ENCODE measurements at places on chromosomes 2 and 18.

GRCh38 chr2:157196956-157197355, 60.5 kb upstream of the GALNT5 start:
- DNase-seq = no peak

DNA sequence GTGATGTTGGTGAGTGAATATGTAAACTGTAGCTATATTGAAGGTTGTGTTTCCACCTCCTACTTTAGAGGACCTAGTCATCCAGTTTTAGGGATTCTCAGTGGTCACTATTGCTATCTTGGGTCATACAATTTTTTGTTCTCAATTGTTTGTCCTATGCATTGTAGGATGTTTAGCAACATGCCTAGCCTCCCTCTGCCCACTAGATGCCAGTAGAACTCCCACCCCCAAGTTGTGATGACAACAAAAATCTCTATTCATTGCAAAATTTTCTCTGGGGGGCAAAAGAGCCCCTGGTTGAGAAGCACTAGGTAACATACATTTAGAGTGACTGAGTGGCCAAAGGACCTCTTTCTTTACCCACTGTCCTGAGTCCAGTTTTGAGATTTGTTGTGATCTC, 87.3 kb downstream of the LRRTM4 start:
- no peak for DNase-seq

GRCh38 chr2:6986912-6987361, 69.7 kb downstream of the RNF144A start:
- DNase-seq = no peak

DNA sequence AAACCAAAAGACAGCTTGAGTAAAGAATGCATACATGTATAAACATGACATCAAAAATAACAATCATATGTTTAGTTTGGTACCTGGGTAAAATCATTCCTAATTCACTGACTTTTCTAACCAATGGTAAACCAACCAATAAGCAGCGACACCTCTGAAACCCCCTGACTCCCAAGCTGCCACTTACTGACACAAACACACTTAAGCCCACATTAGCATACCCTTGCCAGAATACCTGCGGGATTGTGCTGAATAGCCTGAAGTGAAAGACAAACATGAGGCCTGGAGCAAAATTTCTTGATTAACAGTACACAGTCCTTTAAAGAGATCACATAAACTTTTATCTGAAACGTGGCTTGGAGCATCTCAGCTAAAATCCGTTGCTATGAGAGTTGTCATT, 902.9 kb downstream of the TMEM182 start:
- no peak for DNase-seq

DNA sequence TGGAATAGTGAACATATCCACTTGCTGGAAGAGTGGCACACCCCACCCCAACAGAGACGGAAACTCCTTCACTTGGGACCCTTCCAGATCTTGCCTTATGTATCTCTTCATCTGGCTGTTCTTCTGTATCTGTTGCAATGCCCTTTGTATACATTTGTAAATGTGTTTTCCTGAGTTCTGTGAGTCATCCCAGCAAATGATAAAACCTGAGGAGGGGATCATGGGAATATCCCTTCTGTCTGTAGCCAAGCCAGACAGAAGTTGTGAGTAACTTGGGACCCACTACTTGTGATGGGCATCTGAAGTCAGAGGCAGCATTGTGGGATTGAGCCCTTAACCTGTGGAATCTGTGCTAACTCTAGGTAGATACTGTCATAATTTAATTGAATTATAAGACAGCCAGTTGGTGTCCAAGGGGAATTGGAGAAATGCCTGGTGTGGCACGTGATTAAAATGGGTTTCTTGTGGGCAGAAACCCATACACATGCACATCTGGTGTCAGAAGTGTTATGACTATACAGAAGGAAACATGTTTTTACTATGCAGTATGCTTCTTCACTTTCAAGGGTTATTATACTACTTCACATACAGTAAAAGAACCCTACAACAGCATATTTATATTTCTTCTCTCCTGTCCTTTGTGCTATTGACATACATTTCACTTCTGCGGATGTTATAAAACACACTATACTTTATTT, 32.3 kb upstream of the TMEM247 start:
- no peak for DNase-seq

DNA sequence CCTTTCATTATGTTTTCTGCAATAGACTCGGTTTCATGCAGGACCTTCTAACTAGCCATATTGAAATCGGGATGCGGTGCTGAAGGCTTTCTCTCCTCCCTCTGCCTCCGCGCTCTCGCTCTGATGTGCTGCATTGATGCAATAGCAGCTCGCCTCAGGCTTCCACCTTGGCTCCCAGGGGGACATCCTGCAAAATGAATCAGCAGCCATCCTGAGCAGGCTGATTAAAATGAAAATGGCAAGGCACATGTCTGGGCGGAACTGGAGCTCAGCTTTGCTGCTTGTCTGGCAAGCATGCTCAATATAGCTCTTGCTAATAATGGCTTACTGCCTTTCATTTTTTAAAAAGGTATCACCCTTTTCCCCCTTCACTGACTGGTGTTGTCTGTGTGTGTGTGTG, 806 bp upstream of the MYT1L start:
- no peak for DNase-seq

GRCh38 chr2:5690286-5690685, 1.9 kb upstream of the SOX11 start:
- peak; percentile 36 for DNase-seq

DNA sequence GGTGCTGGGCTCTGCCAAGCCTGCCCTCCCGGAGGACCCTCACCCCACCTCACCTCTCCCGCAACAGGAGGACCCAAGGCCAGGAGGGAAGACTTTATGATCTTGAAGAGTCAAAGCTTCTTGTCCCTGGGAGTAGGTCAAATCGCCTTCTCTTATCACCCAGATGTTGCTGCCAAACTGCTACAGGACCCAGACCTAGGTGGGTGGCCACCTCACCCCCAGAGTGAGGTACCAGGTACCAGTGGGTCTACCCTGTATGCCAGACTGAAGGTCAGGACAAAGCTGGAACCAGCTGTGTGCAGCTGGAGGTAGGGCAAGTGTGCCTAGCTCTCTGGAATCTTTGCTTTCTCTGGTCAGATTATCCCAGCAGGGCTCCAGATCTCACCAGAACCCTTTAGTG, 197.2 kb downstream of the ZFP36L2 start:
- no peak for DNase-seq

All from fibroblast of upper back skin (primary cell).